ENCODE measurements at places on chromosomes 13 and 19.

- no peak for DNase-seq
Observed at GRCh38 chr13:31191748-31192147, 8.0 kb upstream of the B3GLCT start.

DNA sequence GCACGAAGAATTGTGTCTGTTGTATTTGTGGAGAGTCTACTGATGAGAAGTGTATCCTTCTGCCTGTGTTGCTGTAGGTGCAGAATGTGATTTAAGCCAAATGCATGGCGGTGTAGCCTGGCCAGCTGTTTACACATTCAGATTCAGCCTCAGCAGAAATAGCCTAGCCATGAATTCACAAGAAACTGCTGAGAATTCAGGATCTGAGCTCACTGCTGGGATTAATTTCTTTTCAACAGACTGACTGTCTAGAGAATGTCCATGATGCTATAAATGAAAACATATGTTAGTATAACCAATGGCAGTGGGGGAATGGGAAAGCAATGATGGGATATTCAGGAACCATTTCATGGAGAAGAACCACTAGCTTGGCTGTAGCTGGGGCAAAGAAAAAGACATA, 77.4 kb upstream of the RNF113B start:
- peak; percentile 95 for DNase-seq

GRCh38 chr13:102901056-102901455, 55.2 kb downstream of the ERCC5 start:
- DNase-seq: no peak

DNA sequence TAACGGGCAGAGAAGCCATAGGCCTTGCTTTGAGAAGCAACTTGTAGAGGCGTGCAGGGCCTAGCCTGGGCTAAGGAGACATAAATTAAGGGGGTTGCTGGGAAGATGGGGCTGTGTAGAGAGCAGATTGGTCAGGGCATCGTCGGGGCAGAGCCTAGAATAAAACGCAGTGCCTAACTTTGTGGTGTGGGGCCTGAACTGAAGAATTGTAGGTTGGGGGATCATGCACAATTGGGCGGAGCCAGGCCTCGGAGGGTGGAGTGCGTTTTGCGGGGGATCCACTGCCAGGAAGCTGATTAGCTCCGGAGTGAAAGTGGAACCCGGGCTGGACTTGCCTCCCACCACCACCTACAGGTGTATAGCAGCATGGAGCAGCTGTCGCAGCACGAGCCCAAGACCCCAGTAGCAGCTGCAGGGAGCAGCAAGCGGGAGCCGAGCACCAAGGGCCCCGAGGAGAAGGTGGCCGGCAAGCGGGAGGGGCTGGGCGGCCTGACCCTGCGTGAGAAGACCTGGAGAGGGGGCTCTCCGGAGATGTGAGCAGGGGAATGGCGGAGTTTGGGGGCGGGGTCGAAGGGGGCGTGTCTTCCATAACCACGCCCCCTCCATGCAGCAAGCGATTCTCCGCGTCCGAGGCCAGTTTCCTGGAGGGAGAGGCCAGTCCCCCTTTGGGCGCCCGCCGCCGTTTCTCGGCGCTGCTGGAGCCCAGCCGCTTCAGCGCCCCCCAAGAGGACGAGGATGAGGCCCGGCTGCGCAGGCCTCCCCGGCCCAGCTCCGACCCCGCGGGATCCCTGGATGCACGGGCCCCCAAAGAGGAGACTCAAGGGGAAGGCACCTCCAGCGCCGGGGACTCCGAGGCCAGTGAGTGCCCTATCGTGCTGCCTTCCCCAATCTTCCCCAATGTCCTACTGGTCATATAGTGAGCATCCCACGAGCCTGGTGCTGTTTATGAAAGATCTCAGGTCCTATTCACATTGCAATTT, 13.8 kb downstream of the DNASE2 start:
- DNase-seq: peak; percentile 61

DNA sequence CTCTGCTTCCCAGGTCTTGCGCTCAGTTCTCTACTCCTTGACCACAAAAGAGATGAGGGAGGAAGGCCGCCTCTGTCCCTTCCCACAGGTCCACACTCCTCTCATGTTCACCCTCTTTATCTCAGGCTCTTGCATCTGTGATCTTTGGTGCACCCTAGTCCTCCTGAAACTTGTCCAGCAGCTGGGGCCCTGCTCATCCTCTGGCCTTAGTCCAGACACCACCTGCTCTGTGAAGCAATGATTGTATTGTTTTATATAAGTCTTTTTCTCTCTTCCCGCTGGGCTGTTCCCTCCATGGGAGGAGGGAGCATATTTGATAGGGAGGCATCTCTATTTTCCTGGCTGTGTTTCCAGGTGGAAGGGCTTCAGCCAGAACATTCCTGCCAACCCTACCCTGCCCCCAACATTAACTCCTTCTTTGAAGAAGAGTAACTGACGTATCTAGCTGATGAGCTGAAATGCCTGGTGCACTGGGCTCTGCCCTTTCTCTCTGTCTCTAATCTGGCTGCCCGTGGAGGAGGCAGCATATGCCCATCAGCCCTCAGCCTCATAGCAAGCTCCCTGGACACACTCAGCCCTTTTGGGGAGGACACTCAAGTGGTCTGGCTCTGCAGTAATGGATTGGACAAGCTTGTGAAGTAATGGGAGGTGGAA, 38.2 kb upstream of the SIAH3 start:
- no peak for DNase-seq

- no peak for DNase-seq
Observed at GRCh38 chr13:91372911-91373310, 25.4 kb downstream of the MIR17HG start.

DNA sequence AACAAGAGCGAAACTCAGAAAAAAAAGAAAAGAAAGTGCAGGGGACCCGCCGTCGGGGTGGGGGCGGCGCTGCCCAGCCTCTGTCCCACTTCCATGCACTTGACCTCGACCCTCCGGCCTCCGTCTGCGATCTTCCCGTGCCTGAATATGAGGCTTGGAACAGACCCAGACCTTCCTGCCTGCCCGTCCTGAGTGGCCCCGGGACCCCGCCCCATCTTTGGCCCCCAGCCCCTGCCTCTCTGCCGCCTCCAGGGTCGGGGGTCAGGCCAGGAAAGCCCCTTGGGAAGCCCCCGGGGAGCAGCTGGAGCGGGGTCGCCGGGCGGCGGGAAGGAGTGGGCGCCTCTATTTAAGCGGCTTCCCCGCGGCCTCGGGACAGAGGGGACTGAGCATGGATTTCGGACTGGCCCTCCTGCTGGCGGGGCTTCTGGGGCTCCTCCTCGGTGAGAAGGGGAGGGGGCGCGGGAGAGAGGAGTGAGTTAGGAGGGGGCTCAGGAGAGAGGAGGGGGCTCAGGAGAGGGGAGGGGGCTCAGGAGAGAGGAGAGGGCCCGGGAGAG, at the start of gene MADCAM1:
TSS of gene MADCAM1 (plus strand) at position 375 of the 554 bp plus-strand sequence. CDS start at position 389, 14 bp downstream.
- DNase-seq: no peak

- DNase-seq: peak; percentile 34
Observed at GRCh38 chr13:110416131-110417025, 109.3 kb downstream of the COL4A2 start.

DNA sequence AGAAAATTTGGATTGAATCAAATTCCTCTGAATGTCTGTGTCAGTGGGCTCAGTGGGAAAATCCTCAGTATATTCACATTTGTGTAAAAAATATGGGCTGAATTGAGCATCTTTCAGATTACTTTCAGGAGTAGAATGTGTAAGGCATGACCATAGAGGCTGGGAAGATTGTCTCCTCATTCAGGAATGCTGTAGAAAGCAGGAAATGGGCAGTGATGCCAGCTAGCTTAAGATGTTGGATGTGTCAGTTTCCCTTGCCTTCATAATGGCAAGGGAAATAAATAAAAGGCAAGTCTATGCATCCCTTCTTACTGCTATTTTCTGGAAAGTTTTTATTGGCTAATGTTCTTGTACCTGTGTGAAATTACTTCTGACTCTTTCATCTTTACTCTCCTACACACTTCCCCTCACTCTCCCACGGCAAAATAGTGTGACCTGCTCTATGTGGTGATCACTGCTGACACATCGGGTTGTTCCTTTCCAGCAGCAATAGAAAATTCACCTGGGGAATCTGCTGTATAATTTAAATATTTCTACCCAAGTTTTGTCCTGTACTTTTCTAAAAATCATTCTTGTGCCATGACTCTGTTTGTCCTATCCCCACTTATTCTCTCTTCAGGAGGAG, 103.2 kb downstream of the LMO7 start:
- DNase-seq: no peak

GRCh38 chr13:25085125-25085742, 10.7 kb upstream of the PABPC3 start:
- DNase-seq: peak; percentile 24

DNA sequence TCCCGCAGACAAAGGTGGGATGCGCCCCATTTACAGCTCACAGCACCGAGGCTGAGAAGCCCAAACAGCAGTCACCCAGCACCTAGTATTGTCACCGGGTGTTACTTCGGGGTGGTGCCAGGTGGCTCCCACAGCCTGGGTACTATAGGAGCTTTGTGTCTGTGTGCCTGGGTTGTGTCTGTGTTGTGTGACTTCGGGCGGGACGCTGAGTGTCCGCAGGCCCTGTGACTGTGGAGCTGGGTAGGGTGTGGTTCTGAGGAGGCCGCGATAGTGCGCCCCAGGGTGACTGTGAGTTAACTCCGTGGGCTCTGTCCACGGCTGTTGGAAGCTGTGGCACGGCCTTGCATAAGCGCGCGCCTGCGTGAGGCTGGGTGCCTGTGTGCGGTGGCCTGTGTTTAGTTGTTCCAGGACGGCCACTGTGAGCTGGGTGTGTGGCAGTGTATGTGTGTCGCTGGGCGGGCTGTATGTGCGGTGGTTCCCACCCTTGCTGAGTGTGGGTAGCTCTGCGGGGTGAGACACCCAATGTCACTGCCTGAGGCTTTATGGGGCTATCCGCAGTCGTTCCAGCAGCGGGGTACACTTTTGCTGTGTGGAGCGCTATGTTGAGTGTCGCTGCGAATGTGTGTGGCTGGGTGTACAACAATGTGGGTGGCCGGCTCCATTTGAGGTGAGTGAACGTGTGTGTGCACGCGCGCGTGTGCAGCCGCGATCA, 559 bp upstream of the SSBP4 start:
- DNase-seq: no peak

GRCh38 chr19:16736709-16737108, 17.1 kb downstream of the NWD1 start:
- no peak for DNase-seq

DNA sequence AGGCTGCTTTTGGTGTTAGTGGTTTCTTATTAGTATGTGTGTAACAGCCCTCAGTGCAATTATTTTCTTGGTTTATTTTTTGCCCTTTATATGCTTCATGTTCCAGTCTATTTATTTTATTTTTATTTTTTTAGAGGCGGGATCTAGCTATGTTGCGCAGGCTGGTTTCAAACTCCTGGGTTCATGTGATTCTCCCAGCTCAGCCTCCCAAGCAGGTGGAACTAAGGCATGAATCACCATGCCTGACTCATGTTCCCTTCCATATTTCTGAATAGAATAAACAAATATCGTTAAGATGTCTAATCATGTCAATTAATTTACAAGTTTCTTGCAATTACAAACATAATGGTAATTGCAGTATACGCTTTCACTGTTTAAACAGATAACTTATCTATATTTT, 11.7 kb downstream of the SKA3 start:
- DNase-seq: no peak

DNA sequence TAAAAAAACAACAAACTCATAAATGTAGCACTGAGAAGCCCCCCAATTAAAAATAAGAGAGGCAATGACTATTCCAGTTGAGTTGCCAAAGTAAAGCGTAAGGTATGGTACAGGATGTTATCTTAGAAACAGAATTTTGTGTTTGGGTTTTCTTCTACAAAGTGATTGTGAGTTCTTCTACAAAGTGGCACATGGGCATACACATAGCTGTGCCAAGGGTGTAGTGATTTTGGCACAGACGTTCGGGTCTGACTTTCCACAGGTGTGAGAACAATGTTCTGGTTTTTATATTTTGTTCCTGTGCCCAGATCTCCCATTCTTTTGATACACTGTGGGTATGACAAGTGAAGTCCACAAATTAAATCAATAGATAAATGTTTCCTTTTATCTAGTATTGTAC, 190.1 kb upstream of the CSNK1A1L start:
- DNase-seq: no peak

DNA sequence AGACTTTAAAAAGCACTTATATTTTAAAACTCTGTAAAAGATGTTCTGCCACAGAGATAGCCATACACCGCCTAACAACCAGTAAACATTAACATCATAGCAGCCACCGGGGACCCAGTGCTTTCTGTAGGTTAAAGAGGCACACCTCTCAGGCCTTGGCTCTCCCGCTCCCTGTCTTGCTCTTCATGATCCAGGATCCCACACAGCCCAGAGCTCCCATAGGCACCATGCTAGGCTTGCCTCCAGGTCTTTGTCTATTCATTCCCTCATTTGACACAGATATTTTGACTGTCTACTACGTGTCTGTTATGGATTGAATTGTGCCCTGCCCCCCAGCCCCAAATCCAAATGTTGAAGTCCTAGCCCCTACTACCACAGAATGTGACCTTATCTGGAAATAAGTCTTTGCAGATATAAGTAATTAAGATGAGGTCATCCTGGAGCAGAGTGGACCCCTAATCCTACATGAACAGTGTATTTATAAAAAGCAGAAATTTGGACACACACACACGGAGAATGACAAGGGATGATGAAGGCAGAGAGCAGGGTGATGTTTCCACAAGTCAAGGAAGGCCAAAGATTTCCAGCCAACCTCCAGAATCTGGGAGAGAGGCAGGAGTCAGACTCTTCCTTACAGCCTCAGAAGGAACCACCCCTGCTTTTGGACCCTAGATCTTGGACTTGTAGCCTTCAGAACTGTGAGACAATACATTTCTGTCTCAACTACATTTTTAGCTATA, 272.6 kb downstream of the DNAJC15 start:
- no peak for DNase-seq

GRCh38 chr13:74067818-74068217, 66.4 kb downstream of the KLF12 start:
- peak; percentile 34 for DNase-seq

GRCh38 chr13:31739226-31739625, at the start of gene RXFP2:
RXFP2 (plus strand) TSS chr13:31739526; CDS start chr13:31739613, 87 bp downstream.
- no peak for DNase-seq

DNA sequence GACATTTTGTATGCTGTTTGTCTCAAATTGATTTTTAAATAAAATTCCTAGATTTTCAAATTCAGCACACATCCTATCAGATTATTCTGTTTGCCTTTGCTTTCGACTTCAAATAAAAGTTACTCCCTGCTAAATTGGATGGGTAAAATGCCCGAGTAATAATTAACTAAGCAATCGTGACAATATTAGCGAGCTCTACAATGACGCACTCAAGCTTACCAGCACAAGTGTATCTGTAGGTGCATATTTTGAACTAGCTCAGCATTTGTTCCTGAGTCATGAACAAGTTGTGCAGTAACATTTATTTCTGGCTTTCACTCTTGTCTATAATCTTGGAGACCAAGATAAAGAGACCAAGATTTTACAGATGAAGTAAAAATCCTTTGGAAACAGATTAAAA, 113.4 kb downstream of the UBL3 start:
- no peak for DNase-seq

- no peak for DNase-seq
Observed at GRCh38 chr13:95865080-95865615, 188.1 kb downstream of the UGGT2 start.
